Aorta (tissue), 5 donors: ENCODE measurements at places on chromosomes 7 and 10. TPM values are rescaled to one million over a fixed set of nuclear protein-coding genes. Genes with fewer than 3 reads are reported as not detected.

Gene PLXNA4
- total RNA-seq: 30.1 TPM

Gene MRPL32
- 42.9 TPM for total RNA-seq

Gene GRID2IP
- 0.39 TPM for total RNA-seq

Gene SFTPA1
- total RNA-seq: not detected

Gene TEX47
- total RNA-seq: not detected
